ENCODE measurements at places on chromosomes 12 and 14.

- DNase-seq, result no peak
Observed at GRCh38 chr12:90905691-90906370, 49.1 kb downstream of the CCER1 start.

DNA sequence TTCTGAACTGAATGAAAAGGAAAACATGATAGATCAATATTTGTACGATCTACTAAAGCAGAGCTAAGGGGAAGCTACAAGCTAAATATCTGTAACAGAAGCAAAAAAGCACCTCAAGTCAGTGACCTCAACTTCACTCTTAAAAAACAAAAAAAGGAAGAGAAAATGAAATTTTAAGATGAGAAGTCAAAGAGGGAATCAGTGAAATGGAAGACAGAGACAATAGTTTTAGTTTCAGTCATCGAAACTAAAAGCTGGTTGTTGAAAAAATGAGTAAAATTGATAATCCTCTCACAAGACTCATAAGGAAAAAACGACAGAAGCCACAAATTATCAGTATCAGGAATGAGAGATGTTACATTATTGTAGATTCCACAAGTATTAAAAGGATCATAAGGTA lies 11.9 kb upstream of the SLC2A13 start:
- no peak for DNase-seq

- no peak for DNase-seq
Observed at GRCh38 chr12:55700255-55701018, 7.3 kb downstream of the ITGA7 start.

DNA sequence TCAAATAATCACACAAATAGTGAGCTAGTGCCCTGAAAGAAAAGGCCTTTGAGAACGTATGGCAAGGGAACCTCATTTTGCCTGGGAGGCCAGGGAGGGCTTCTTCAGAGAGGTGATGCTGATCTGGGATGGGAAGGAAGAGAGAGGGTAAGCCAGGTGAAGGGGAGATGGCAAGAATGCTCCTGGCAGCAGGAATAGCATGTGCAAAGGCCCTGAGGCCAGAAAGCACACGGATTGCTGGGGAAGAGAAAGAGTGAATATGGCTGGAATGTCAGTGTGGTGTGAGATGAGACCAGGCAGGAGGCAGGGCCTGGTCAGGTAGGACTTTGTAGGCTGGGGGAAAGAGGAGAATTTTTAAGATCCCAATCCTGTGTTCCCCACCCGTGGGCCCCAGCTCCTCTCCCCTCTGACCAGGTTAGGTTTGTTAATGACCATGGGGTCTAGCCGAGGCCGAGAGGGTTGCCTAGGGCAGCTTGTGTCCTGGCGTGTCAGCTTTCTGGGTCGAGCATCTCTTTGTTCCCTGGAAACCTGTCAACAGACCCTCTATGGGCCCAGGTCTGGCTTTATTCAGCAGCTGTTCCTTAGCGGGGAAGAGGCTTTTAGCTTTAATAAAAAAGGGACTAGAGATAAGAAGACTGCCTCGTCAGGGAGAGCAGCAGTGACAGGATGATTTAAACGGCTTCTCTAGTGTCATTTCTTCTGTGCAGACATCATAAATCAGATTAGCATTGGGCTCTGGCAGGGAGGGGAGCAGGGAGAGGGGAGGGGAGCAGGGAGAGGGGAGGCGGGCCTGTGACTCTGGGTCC lies 123.4 kb downstream of the ADCK1 start:
- DNase-seq, result no peak

GRCh38 chr12:20656600-20656999 lies 38.5 kb upstream of the SLCO1C1 start:
- no peak for DNase-seq

- DNase-seq, result no peak
Observed at GRCh38 chr14:65686761-65687160, 274.2 kb downstream of the FUT8 start.

DNA sequence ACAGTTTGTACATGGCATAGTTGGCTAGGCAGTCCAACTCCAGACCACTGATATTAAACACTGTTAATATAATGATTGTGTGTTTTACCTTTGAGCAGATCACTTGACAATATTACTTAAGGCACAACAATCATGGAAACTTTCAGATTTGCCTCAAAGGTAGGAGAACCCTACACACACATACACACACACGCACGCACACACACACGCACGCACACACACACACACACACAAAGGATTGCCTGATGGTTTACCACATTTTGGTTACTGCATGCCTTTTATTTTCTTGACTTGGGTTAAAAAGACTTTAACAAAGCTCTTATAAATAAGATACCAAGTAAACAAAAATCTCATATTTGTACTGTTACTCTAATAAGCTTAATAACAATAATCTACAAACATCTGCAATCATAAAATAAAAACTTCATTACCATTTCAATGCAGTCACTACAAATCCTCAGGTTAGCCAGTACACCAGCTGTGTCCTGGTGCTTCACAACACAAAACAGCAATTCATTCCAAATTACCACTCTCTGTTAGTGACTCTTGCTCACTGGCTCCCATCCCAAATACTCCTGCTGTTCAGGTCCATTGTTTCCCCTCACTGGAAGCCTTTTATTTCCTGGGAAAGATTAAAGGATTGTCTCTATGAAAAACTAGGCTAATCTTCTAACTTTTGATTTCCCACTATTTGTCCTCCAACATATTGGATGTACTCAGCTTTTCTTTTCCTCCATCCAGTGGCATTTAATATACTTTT lies 175.2 kb upstream of the ATP2B1 start:
- no peak for DNase-seq

GRCh38 chr14:103551338-103551762 lies 11.1 kb downstream of the BAG5 start:
- DNase-seq, result no peak

GRCh38 chr14:64951724-64952123 lies 9.2 kb upstream of the GPX2 start:
- no peak for DNase-seq

DNA sequence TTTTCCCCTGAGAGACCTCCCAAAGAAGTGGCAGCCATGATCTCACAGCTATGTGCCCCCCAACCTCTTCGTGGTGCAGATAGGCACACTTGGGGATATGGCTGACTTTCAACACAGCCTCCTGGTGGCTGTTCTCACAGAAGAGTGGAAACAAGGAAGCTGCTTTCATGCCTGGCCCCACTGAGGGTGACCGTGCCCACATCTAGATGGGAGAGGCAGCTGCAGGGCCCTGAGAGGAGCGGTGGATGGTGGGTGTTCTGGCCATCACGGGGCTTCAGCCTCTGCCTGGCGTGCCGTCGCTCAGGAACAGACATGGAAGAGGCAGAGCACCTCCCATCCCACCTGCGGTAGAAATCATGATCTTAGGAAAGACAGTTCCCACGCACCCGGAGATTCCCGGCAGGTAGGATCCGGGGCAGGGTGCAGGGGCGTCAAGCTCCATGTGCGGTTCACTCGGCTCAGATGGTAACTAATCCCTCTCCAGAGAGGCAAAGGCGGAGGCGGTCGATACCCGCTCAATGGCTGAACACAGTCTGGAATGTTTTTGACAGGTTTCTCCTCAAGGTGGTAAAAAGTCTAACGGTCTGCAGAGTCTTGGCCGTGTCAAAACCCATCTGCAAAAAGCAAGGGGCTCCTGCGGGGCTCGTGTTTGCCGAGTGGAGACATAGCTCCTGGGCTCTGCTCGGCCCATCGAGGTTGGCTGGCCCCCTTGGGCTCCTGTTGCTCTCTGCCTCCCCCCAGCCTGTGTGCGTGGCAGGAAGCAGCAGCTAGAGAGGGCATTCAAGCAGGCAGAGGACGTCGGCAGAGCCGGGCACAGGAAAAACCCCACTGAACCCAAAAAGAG lies 225.2 kb upstream of the RTL1 start:
- no peak for DNase-seq

DNA sequence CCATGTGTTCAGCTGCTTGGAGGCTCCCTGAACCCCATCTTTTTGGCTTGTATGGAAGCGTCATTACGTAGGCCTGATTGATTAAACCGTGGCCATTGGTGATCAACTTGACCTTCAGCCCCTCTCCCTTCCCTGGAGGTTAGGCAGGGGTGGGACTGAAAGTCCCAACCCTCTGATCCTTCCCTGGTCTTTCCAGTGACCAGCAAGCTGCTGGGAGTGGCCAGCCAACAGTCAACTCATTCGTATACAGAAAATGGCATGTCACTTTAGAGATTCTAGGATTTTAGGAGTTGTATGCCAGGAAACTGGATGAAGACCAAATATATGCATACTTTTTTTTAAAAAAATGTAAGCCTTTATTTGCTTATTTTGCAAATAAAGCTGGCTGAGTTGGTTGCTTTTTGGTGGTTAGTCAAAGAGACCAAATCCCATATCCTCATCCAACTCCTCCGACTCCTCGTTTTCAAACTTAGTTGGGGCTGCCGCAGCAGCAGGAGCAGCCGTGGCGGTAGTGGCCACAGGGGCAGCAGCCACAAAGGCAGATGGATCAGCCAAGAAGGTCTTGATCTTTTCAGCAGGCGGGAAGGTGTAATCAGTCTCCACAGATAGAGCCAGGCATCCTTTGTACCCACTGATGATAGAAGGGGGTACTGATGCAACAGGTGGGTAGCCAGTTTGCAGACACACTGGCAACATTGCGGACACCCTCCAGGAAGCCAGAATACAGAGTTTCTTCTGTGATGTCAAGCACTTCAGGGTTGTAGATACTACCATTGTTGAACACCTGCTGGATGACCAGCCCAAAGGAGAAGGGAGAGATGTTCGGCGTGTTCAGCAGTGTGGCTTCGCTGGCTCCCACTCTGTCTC lies 16.6 kb downstream of the NFKBIA start:
- no peak for DNase-seq

DNA sequence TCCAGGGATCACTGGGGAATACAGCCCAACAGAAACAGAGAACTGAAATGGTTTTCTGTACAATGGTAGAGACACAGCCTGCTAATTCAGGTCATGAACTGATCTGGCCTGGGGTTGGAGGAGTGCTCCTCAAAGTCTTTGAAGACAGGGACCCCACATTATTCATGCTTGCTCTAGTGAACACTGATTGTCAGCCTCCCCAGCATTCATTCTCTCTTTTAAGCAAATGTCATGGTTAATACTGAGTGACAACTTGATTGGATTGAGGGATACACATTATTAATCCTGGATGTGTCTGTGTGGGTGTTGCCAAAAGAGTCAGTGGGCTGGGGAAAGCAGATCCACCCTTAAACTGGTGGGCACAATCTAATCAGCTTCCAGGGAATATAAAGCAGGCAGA lies 288.4 kb upstream of the NOS1 start:
- no peak for DNase-seq

GRCh38 chr12:107167756-107168155 lies 74.4 kb upstream of the CRY1 start:
- DNase-seq, result no peak

DNA sequence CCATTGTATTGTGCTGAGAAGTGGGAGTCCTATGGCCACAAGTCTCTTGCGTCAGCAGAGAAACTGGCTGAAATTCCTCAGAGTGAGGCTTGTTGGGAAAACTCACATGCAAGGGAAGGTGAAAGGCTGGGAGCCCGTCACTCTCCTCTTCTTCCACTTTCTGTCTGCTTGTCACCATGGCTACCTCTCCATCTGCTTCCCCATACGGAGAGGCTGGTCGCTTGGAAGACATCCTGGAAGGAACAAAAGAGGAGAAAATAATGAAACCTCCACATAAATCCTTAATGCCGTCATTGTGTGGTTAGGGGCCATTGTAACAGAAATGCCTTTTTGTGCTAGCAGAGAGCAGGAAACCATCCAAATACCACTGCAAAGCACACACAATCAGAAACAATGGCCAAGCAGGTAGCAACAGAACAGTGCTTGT lies 53.7 kb downstream of the SOX5 start:
- no peak for DNase-seq

- DNase-seq, result no peak
Observed at GRCh38 chr12:99736760-99737269, 89.3 kb downstream of the GARIN6 start.

- no peak for DNase-seq
Observed at GRCh38 chr12:26239852-26240815, 44.8 kb downstream of the SSPN start.

DNA sequence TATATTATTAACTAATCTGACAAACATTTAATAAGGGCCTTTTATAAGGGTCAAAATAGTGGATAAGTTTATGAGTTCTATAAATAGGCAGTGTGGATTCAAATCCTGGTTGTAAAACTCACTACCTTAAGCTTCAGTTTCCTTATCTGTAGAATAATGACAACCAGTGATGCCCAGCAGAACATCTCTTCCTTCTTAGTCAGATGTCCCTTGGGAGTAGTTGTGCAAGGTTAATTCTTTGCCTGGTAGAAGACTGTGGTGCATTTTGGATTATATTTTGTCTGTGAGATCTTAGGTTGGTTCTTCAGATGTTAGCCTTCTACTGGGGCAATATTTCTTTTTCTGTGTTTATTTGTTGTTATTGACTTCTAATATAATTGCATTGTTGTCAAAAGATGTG lies 59.5 kb downstream of the ARID2 start:
- no peak for DNase-seq

GRCh38 chr14:50844391-50844790 lies 13.4 kb upstream of the NIN start:
- no peak for DNase-seq

GRCh38 chr14:103118663-103119404 lies 4.4 kb upstream of the TNFAIP2 start:
- DNase-seq, result no peak

DNA sequence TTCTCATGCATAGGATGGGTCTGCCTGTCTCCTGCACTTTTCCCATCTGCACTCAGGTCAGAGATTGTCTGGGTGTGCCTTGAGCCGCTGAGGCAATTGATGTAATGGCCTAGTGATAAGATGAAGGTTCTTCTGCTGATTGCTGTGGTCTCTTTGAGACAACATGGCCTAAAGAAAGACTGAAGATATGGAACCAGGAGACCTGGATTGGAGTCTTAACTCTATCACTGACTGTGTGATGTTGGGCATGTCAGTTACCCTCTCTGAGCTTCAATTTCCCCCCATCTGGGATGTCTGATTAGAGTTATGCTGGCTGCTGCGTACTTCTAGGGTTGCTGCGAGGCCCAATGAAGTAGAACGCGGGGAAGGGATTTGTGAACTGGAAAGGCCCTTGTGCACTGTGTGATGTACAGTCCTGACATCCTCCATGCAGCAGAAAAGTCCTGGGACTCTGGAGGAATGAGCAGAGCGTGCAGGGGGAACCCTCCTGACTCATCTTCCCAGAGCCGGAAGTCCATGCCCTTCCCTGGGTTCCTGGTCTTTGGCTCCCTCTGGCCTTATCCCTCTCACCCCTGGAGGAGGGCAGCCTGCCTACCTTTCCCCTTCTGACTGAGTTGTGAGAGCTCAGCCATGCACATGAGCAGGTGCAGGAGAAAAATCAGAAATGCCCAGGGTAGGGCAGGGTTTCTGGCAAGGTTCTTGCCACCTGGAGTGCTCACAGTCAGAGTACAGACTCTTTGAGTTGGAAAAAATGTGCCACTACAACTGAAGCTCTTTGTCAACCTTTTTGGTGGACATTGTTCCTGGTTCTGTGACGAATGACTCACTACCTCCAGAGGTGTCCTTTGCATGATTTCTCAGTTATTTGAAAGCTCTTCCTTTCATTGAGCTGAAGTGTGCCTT lies 21.1 kb downstream of the PLEKHD1 start:
- DNase-seq, result no peak

GRCh38 chr12:75655315-75655806 lies 144.0 kb upstream of the KRR1 start:
- no peak for DNase-seq
